Stimulated activated CD8-positive, alpha-beta memory T cell treated with anti-CD3 and anti-CD28 coated beads, Interleukin-4, amount 100 ng/mL, for 1 hour (primary cell): ENCODE measurements at places on chromosomes 6 and 20.

GRCh38 chr6:72589096-72589495 lies 32.8 kb upstream of the KCNQ5 start:
- no peak for DNase-seq

- DNase-seq = no peak
These were observed 3.4 kb upstream of the SHPRH start for GRCh38 chr6:145967549-145967948.

DNA sequence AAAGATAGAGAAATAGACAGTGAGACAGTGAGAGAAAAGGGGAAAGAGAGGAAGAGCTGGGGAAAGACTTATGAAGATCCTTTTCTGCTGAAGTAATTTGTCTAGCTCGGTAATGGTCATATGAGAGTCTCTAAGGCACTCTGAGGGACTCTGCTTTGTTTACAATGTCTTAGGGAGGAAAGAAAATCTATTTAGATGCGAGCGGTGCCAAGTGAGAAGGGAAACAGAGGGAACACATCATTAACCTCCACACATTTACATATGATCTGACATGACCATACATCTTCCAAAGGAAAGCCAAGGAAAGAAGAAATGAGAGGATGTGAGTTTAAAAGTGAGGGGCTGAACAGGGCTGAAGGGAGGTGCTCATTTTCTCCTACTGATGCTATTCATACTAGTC lies 862.3 kb upstream of the CITED2 start:
- no peak for DNase-seq

GRCh38 chr20:10857352-10858070 lies 183.7 kb upstream of the JAG1 start:
- no peak for DNase-seq

- no peak for DNase-seq
These were observed 387.5 kb downstream of the HACE1 start for GRCh38 chr6:104472021-104472901.

GRCh38 chr6:35280903-35281302 lies 16.7 kb upstream of the DEF6 start:
- no peak for DNase-seq
